ENCODE measurements at places on chromosomes 13 and 19.

GRCh38 chr13:92719868-92720267, 506.7 kb upstream of the GPC6 start:
- DNase-seq, result no peak

- no peak for DNase-seq
Observed at GRCh38 chr13:43374621-43375020, 351.2 kb downstream of the DNAJC15 start.

DNA sequence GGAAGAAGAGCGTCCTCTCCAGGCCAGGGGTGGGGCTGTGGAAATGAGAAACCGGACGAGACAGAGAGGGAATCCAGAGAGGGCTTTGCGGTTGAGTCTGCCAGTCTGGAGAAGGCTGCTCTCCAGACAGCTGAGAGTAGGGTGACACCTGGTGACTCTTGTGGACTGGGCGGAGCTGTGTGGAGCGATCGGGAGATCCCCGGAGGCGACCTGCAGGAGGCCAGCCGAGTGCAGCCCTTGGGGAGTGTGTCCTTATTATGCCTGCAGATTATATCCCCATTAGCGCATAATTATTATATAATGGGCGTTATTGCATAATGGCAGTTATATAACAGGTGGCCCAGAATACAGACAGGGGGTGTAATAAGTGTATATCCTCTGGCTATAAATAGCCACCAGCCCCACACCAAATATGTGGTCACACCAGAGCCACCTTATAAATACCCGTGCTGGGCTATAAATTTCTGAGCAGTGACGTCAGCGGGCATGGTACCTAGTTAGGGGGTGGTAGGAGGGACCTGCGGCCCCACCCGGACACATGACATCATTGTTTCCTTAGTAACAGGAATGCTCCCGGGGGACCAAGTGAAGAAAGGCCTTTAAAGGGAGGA, 41.2 kb downstream of the NFIX start:
- DNase-seq, result no peak

- no peak for DNase-seq
Observed at GRCh38 chr13:21071924-21072323, 10.5 kb upstream of the LATS2 start.

- no peak for DNase-seq
Observed at GRCh38 chr13:87356314-87356713, 314.9 kb upstream of the SLITRK5 start.

- no peak for DNase-seq
Observed at GRCh38 chr19:40555978-40556689, 20.5 kb upstream of the SHKBP1 start.

- no peak for DNase-seq
Observed at GRCh38 chr19:37959665-37960114, 52.7 kb downstream of the SIPA1L3 start.

GRCh38 chr13:81140675-81141074, 799.7 kb upstream of the SPRY2 start:
- no peak for DNase-seq

DNA sequence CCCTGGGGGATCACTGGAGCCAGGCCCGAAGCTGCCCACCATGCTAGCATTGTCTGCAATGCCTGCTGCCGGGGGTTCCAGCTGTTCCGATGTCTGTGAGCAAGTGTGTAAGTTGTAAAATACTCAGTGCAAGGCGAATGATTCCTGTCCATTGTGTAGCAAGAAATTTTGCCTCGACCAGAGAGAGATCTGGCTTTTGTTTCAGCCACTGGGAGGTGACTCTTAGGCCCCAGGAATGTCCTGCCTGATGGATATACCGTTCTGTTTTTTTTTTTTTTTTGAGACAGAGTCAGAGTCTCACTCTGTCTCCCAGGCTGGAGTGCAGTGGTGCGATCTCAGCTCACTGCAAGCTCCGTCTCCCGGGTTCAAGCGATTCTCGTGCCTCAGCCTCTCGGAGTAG, 7.3 kb upstream of the GADD45B start:
- DNase-seq, result no peak

DNA sequence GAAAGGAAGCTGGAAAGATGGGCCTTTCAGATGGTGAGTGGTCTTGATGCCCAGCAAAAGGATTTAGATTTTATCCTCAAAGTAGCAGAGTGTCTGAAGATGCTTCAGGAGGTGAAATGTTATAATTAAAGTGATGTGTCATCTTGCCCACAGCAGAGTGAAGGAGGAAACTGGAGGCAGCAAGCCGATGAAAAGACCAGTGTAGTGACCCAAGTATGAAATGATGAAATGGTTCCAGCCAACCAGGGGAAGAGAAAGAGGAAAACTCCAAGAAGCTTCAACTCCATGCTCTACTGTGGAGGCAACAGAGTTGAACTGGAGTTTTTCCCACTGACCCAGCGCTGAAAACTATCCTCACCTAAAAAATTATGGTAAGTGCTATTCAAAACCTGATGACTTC, 66.7 kb downstream of the FOXO1 start:
- no peak for DNase-seq

GRCh38 chr19:33299051-33299688, 3.2 kb downstream of the CEBPA start:
- DNase-seq, result no peak

DNA sequence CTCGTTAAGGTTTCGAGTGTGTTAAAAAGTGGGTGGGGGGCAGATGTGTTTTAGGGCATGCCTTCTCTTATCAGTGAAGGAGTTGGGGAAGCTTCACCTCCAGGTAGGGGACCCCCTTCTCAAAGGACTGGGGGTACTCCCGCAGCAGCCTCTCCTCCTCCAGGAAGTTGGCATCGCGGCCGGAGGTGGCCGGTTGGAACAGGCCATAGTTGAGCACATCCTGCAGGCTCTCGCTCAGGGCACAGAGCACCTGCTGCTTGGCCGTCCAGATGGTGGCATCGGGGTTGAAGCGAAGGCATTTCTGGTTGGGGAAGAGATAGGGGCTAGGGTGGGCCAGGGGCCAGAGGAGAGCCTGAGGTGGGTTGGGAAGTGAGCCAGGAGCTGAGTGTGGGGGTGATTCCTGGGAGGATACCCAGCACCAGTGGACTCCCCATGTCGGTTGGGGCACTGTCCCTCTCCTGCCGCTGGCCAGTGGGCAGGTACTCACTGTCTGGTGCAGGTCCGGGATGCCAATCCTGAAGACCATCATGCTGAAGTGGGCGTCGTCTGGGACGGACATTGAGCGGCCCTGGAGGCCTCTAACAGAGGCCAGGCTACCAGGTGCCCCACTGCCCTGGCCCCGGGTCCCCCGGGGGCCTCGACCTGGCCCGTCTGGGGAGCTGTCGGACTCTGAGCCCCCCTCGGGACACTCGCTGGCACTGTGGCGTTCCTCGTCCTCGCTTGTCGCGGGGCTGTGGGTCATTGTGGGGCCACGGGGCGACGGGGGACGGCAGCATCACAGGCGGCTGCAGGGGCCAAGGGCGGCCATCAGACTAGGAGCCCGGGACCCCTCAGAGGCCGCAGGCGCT, 3.2 kb downstream of the SHANK1 start:
- DNase-seq, result no peak

GRCh38 chr19:46392252-46392801, 21.0 kb downstream of the CCDC8 start:
- no peak for DNase-seq

GRCh38 chr19:55306712-55307111, 18.4 kb downstream of the TMEM150B start:
- DNase-seq, result no peak

GRCh38 chr13:26599403-26599802, 41.9 kb downstream of the WASF3 start:
- DNase-seq, result no peak

GRCh38 chr13:44155422-44156293, 218.0 kb upstream of the SERP2 start:
- DNase-seq, result no peak

GRCh38 chr13:59459972-59460371, 703.8 kb downstream of the DIAPH3 start:
- DNase-seq, result no peak

- DNase-seq, result no peak
Observed at GRCh38 chr19:54473892-54474372, 836 bp upstream of the CDC42EP5 start.

DNA sequence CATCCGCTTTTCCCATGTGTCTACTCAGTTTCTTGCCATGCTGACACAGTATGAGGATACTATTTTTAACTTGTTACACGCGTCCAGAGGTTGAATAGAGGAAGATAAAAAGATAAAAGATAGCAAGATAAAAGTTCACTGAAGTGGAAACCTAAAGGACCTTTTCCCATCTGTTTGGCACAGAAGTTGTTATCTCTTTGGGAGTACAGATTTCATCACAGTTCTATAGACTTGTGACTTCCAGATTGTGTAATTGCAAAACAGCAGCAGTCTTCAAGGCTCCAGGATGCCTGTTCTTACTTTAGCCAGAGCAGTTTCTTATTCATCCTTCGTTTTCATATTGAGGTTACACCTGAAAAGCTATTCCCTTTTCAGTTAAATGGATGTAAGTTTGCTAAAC, 369.2 kb downstream of the GPC5 start:
- no peak for DNase-seq

DNA sequence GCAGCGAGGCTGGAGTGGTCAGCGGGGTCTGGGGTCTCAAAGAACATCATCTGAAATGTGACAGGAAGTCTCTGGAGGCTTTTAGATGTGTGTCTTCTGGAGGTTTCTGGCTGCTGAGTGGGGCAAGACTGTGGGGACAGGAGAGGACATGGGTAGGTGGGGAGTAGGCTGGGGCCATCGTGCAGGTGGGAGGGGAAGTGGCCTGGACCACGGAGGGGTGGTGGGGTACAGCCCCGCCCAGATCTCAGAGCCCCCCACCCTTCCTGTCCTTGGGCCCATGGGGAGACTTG, 6.2 kb downstream of the AP1M1 start:
- DNase-seq, result no peak

DNA sequence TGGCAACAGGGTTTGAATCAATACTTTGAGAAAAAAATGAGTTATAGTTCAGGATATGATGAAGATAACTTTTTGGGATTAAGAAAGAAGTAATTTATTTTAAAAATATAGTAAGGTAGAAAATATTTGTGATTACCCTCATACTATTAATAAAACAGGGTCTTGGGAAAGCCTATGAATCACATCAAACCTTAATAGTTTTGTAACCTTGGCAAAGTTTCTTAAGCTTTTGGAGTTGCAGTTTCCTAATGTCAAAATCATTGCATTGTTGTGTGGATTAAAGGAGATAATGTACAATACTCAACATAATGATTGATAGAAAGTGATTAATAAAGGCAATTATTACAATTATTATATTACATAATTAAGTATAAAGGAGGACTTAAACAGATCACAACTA, 149.0 kb downstream of the LMO7 start:
- no peak for DNase-seq

DNA sequence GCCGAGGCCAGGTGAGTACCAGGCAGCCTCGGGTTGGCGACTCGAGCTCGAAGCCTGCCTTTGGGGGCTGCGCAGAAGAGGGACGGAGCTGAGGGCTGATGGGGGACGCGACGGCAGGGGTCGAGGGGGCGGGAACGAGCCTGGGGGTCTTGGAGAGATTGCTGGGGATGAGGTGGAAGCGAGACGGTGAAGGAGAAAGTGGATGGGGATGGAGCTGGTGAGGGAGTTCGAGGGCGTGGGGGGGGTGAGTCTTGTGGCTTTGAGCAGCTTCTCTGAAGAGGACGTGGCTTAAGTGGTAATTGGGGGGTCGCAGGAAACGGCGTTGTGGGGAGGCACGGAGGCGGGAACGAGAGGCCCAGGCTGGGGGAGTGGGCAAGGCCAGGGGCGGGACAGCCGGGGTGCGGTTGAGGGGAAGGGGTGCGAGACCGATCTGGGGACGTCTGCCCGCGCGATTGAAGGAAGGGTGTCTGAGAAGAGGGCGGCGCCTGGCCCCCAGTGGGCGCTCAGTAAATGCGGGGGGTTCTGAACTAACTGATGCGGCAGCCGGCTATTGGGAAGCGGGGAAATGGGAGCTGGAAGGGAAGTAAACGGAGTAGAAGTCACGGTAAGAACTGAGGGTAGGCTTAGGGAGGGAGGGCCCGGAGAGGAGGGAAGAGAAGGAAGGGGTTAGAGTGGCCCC, 426 bp downstream of the MYO9B start:
- peak; percentile 37 for DNase-seq

DNA sequence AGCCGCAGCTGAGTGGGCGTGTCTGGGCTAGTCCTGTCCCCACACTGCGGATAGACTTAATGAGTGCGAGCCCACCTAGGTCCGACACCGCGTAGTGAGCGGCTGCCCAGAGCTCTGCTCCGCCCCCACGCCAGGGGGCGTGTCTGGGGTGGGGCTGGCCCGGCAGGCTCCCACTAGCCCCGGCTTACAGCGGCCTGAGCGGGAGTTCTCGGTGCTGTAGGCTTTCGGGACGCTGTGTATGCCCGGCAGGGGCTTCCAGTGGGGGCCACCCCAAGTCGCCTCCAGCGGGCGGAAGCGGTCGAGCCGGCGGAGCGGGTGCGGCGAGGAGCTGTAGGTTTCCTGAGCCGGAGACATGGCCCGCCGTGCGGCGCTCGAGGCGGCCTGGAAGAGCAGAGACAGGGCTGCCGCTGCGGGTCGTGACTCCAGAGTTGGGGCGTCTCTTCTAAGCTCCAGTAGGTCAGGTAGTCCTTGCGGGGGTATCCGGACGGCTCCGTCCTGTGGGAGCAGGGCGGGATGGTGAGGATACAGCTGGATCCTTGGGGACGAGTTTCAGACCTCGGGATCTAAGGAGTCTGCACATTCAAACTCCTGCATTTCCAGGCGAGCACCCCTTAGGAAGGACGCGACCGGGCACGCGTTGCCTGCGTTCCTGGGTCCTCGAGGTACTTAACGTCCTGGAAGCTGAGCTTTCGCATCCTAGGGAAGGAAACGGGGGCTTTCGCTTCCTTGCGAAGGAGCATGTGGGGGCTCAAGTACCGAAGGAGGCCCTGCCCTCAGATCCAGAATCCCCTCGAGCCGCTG, 1.2 kb downstream of the CGB7 start:
- no peak for DNase-seq

DNA sequence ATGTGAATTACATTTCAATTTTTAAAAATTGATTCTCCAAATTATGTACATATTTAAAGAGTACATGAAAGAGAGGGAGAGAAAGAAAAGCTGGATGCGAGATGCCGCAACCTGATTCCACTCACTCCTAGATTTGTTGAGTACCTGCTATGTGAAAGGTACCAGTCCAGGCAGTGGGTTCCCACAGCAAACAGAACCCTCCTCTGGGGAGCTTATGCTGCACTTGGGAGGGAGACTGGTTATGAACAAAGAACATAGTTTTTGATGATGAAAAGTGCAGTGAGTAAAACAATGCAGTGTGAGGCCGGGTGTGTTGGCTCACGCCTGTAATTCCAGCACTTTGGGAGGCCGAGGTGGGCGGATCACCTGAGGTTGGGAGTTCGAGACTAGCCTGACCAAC, 43.4 kb downstream of the ACTN4 start:
- DNase-seq, result no peak

GRCh38 chr19:17863520-17864182, 3.9 kb downstream of the RPL18A start:
- DNase-seq, result no peak

GRCh38 chr19:14561847-14562351, 10.0 kb downstream of the NDUFB7 start:
- no peak for DNase-seq

- DNase-seq, result no peak
Observed at GRCh38 chr19:8421484-8422461, 8.7 kb downstream of the MARCHF2 start.

GRCh38 chr13:111589992-111590391, 269.6 kb downstream of the TEX29 start:
- DNase-seq, result no peak

All from stimulated activated CD8-positive, alpha-beta memory T cell treated with anti-CD3 and anti-CD28 coated beads, Interleukin-7, amount 100 ng/mL, for 48 hours (primary cell).